ENCODE measurements at places on chromosomes 6 and 20.

- no peak for DNase-seq
Observed at GRCh38 chr20:17456279-17456678, 74.9 kb downstream of the BFSP1 start.

GRCh38 chr6:46338131-46338530 lies 153.1 kb downstream of the RCAN2 start:
- DNase-seq, result no peak

- DNase-seq, result no peak
Observed at GRCh38 chr6:132320007-132320406, 81.3 kb downstream of the MOXD1 start.

DNA sequence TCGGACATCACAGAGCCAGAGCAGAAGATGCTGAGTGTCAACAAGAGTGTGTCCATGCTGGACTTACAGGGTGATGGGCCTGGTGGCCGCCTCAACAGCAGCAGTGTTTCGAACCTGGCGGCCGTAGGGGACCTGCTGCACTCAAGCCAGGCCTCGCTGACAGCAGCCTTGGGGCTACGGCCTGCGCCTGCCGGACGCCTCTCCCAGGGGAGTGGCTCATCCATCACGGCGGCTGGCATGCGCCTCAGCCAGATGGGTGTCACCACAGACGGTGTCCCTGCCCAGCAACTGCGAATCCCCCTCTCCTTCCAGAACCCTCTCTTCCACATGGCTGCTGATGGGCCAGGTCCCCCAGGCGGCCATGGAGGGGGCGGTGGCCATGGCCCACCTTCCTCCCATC lies 11.4 kb upstream of the ZBTB9 start:
- DNase-seq, result no peak

GRCh38 chr20:23039885-23040508 lies 4.9 kb downstream of the SSTR4 start:
- no peak for DNase-seq

- DNase-seq, result no peak
Observed at GRCh38 chr6:56765494-56765893, 122.8 kb upstream of the DST start.

- no peak for DNase-seq
Observed at GRCh38 chr6:169029861-169030260, 223.8 kb downstream of the THBS2 start.
